Small intestine (tissue), 16 donors: ENCODE measurements at places on chromosomes 7 and 10.
A peak's percentile ranks its signal among the peaks of the same experiment; 100 is the strongest.

DNA sequence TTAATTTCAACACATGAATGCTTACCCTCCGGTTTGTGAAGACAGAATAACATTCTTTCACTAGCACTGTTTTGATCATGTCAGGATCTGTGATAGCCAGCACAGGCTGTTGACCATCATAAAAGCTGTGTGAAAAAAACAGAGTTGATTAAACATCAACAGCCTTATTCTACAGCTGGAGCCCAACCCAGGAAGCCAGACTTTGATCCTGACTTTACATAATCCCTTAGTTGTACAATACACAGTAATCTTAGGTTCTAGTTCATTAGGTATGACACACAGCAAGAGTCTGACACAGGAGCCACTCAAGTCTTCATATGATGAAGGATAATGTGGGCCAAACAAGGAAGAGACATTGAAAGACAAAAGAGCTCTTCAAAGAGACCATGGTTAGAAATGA lies 11.4 kb downstream of the CYP3A4 start:
- DNase-seq, result peak; percentile 89

DNA sequence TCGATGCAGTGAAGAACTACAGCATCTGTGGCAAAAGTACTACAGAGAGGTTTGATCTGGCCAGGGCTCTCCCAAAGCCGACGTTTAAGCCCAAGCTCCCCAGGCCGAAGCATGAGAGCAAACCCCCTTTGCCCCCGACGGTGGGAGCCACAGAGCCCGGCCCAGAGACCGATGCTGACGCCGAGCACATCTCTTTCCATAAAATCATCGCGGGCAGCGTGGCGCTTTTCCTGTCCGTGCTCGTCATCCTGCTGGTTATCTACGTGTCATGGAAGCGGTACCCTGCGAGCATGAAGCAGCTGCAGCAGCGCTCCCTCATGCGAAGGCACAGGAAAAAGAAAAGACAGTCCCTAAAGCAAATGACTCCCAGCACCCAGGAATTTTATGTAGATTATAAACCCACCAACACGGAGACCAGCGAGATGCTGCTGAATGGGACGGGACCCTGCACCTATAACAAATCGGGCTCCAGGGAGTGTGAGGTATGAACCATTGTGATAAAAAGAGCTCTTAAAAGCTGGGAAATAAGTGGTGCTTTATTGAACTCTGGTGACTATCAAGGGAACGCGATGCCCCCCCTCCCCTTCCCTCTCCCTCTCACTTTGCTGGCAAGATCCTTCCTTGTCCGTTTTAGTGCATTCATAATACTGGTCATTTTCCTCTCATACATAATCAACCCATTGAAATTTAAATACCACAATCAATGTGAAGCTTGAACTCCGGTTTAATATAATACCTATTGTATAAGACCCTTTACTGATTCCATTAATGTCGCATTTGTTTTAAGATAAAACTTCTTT lies 2.3 kb downstream of the LRRTM3 start:
- peak; percentile 30 for DNase-seq

DNA sequence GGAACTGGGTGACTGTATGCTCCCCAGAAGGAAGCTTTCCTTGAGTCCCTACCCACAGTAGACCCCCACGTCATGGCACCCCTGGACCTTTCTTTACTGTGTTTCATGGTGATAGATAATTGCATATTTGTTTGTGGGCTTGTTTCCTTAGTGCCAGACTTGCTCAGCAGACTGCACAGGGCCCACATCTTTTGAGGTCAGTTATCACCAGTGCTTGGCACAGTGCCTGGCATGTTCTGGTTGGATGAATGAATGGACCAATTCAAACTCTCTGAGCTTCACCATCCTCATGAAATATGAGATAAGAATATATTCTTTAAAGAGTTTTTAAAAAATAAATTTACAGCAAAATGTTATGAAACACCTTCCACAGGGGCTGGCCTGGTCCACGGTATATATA lies 78.4 kb upstream of the EMX2 start:
- DNase-seq, result no peak

GRCh38 chr10:26468291-26468690 lies 30.1 kb downstream of the APBB1IP start:
- DNase-seq, result no peak

GRCh38 chr7:72405871-72406270 lies 6.3 kb downstream of the CALN1 start:
- no peak for DNase-seq

DNA sequence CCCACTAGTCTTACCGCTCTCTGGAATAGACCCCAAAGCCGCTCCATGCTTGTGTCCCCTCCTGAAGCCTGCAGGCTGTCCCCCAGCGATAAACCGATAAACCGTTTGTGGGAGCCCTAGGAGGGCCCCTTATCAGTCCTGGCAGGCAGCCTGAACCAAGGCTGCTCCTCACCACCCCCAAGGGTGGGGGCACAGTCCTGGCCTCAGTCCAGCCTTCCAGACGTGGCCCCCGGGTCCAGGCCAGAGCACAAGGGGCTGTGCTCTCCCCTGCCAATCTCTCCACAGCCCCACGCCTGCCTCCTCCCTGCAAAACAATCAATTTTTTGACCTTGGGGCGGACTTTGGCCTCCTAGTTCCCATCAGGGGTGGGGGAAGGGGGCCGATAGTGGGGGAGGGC lies at the start of gene TFR2:
TFR2 (minus strand) TSS at position 90 of the 397 bp plus-strand sequence; CDS start at position 47, 43 bp downstream.
- DNase-seq, result no peak
